ENCODE measurements at places on chromosomes 16 and 17.

- peak overlapping the region; percentile 75 for H3K27ac ChIP-seq
- H3K4me1 ChIP-seq = peaks cover 8% of the 10 kb centered on the region
- no peak for DNase-seq
- no peaks in the 10 kb centered on the region for H3K36me3 ChIP-seq
These were observed 580 bp downstream of the TANC2 start for GRCh38 chr17:62966426-62967204.

- H3K36me3 ChIP-seq = peaks cover 4% of the 10 kb centered on the region
- no peak for DNase-seq
- peak overlapping the region; percentile 73 for H3K4me3 ChIP-seq
- peak overlapping the region; percentile 93 for H3K27ac ChIP-seq
- peaks cover 33% of the 10 kb centered on the region for H3K27me3 ChIP-seq
These were observed 488 bp downstream of the HOXB9 start for GRCh38 chr17:48625495-48626244.

- H3K27me3 ChIP-seq = no peaks in the 10 kb centered on the region
- peaks cover 31% of the 10 kb centered on the region for H3K4me1 ChIP-seq
- peak overlapping the region; percentile 55 for H3K27ac ChIP-seq
- H3K4me3 ChIP-seq = no peak overlapping the region
- no peaks in the 10 kb centered on the region for H3K36me3 ChIP-seq
These were observed 112.1 kb downstream of the UTP18 start for GRCh38 chr17:51372345-51373004.

GRCh38 chr17:35022536-35023063 is 40.9 kb downstream of the RFFL start:
- H3K36me3 ChIP-seq = peaks cover 18% of the 10 kb centered on the region
- no peak overlapping the region for H3K27ac ChIP-seq
- H3K27me3 ChIP-seq = no peaks in the 10 kb centered on the region
- H3K4me1 ChIP-seq = peaks cover 6% of the 10 kb centered on the region

- no peaks in the 10 kb centered on the region for H3K27me3 ChIP-seq
- H3K27ac ChIP-seq = no peak overlapping the region
- peaks cover 3% of the 10 kb centered on the region for H3K4me1 ChIP-seq
- H3K36me3 ChIP-seq = no peaks in the 10 kb centered on the region
- H3K4me3 ChIP-seq = no peak overlapping the region
- DNase-seq = no peak
These were observed 291.0 kb downstream of the SNX29 start for GRCh38 chr16:12267491-12267890.

GRCh38 chr16:26898200-26898599 is 168.5 kb upstream of the C16orf82 start:
- H3K27ac ChIP-seq = no peak overlapping the region
- H3K27me3 ChIP-seq = no peaks in the 10 kb centered on the region
- no peaks in the 10 kb centered on the region for H3K4me1 ChIP-seq

DNA sequence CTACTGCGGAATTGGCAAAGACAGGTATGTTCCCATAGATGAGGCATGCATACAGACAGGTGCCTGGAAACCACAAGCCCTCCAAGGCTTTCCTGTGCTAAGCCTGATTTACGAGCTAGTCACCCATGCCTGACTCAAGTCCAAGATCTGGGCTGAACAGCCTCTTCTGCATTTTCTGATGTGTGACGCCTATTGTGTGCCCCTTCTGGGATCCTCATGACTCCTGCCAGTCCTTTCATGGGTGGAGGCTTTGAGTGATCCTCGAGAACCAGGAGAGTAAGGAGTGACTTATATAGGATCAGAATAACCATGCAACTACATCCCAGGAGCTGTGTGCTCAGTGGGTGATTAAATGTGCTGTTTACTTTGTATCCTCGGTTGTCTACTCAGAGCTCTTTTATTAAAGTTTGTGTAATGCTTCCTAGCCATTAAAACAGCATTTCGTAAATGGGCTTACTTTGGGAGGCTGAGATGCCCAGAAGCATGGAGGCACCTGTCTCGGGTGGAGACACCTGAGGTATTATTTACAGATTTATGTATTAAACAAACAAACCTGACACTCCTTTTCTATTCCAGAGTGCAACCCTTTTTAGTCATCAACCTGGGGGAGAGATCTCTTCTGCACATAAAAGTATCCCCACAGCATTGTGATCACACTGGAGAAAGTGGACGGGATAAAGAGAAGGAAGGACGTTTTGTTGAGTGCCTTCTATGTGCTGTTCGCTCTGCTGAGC is 373.0 kb upstream of the DYNLRB2 start:
- no peak overlapping the region for H3K27ac ChIP-seq
- no peaks in the 10 kb centered on the region for H3K36me3 ChIP-seq
- DNase-seq = no peak
- H3K4me1 ChIP-seq = no peaks in the 10 kb centered on the region

DNA sequence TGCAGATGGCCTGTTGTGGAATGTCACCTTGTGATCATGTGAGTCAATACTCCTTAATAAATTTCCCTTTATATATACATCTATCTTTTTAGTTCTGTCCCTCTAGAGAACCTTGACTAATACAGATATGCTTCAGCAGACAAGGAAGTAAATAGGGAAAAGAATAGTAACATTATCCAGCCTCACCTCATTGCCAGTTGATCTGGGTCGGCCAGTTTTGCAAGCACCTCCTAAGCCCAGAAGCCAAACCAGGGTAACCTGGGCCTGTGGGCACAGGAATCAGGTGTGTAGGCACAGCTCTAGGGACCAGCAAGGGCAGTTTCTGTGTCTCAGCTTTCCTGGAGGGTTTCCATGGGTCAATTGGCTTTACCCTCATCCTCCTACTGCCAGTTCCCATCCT is 11.9 kb upstream of the CCL17 start:
- H3K4me1 ChIP-seq = peaks cover 2% of the 10 kb centered on the region
- H3K36me3 ChIP-seq = no peaks in the 10 kb centered on the region
- no peaks in the 10 kb centered on the region for H3K27me3 ChIP-seq
- H3K27ac ChIP-seq = no peak overlapping the region
- DNase-seq = no peak
- H3K4me3 ChIP-seq = no peak overlapping the region

GRCh38 chr16:2777903-2778629 is 986 bp upstream of the ELOB start:
- H3K27ac ChIP-seq = peak overlapping the region; percentile 98
- no peak for DNase-seq
- H3K4me3 ChIP-seq = peak overlapping the region; percentile 89
- H3K36me3 ChIP-seq = peaks cover 24% of the 10 kb centered on the region
- peaks cover 3% of the 10 kb centered on the region for H3K27me3 ChIP-seq
- peaks cover 45% of the 10 kb centered on the region for H3K4me1 ChIP-seq

- peaks cover 4% of the 10 kb centered on the region for H3K4me1 ChIP-seq
- no peaks in the 10 kb centered on the region for H3K27me3 ChIP-seq
- no peak overlapping the region for H3K4me3 ChIP-seq
- no peak overlapping the region for H3K27ac ChIP-seq
- no peak for DNase-seq
These were observed 8.8 kb upstream of the KRT31 start for GRCh38 chr17:41406205-41406604.

- H3K27me3 ChIP-seq = no peaks in the 10 kb centered on the region
- peaks cover 100% of the 10 kb centered on the region for H3K36me3 ChIP-seq
- DNase-seq = no peak
- no peak overlapping the region for H3K4me3 ChIP-seq
These were observed 30.3 kb downstream of the TSC2 start for GRCh38 chr16:2078096-2078495.

GRCh38 chr17:72136692-72137091 is 15.9 kb downstream of the SOX9 start:
- no peak for DNase-seq
- H3K4me3 ChIP-seq = no peak overlapping the region
- no peak overlapping the region for H3K27ac ChIP-seq
- H3K4me1 ChIP-seq = no peaks in the 10 kb centered on the region
- H3K27me3 ChIP-seq = no peaks in the 10 kb centered on the region

DNA sequence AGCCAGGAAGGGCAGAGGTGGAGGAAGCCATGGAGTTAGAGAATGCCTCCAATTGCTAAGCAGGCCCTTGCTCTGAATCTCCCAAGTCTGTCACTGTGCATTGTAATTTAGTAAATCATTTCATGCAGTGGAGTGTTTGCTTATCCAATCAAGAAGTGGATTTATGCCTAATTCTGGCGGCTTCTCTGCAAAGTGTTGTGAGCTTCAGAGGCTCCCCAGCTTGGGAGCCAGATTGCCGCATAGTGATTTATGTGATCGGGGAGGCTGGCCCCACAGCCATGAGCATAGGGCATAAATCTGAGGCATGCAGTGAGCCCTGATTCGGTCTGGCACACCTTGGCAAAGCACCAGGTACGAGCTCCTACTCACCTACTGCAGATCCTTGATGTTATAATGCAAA is 520.8 kb downstream of the HS3ST4 start:
- H3K4me3 ChIP-seq = no peak overlapping the region
- H3K27ac ChIP-seq = no peak overlapping the region
- H3K36me3 ChIP-seq = no peaks in the 10 kb centered on the region
- no peak for DNase-seq
- H3K4me1 ChIP-seq = no peaks in the 10 kb centered on the region

- H3K4me3 ChIP-seq = peak overlapping the region; percentile 46
- H3K27ac ChIP-seq = no peak overlapping the region
- H3K4me1 ChIP-seq = peaks cover 79% of the 10 kb centered on the region
- DNase-seq = peak; percentile 62
- peaks cover 43% of the 10 kb centered on the region for H3K36me3 ChIP-seq
These were observed 2.3 kb downstream of the BAIAP2 start for GRCh38 chr17:81037026-81037797.

GRCh38 chr16:68229431-68230175 is 6.3 kb downstream of the ESRP2 start:
- H3K36me3 ChIP-seq = peaks cover 26% of the 10 kb centered on the region
- no peak overlapping the region for H3K4me3 ChIP-seq
- H3K27ac ChIP-seq = no peak overlapping the region
- peak; percentile 39 for DNase-seq
- H3K4me1 ChIP-seq = no peaks in the 10 kb centered on the region

DNA sequence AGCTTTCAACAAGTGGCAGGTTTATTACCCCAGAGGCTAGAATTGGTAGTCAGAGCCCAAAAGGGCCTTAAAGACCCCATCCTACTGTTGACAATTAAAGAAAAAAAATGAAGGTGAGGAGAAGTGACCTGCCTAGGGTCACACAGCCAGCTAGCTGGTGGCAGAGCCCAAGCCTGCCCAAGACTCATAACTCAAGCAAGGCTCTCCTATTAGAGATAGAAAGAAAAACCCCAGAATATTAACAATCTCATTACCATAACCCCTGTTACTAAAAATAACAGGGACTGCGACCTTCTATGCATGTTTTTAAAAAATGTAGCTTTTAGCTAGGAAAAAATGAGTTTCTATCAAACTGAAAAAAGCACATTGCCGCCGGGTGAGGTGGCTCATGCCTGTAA is 14.0 kb downstream of the HSPB9 start:
- no peak for DNase-seq
- H3K27me3 ChIP-seq = no peaks in the 10 kb centered on the region
- peaks cover 3% of the 10 kb centered on the region for H3K36me3 ChIP-seq
- H3K4me1 ChIP-seq = peaks cover 36% of the 10 kb centered on the region

- H3K4me3 ChIP-seq = no peak overlapping the region
- H3K4me1 ChIP-seq = peaks cover 18% of the 10 kb centered on the region
- no peak for DNase-seq
- H3K27ac ChIP-seq = no peak overlapping the region
These were observed 29.5 kb upstream of the MED9 start for GRCh38 chr17:17447264-17447663.

DNA sequence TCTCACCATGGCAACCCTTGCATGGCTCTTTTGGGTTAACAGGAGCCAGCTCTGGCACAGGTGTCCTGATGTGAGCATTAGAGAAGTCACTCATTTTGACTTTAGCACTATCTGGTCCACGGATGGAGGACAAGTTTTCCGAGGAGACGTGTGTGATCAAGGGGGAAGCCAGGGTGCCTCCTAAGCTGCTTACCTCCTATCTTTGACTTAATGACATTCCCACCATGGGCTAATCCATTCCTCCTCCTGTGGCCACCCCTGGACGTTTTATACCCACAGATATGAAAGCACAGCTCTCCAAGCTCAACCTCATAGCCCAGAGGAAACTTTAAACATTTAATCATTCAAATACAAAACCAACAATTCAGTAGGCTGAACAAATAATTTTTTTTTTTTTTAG is 18.8 kb downstream of the MPP2 start:
- H3K36me3 ChIP-seq = peaks cover 7% of the 10 kb centered on the region
- H3K4me3 ChIP-seq = no peak overlapping the region
- no peaks in the 10 kb centered on the region for H3K27me3 ChIP-seq
- no peaks in the 10 kb centered on the region for H3K4me1 ChIP-seq

DNA sequence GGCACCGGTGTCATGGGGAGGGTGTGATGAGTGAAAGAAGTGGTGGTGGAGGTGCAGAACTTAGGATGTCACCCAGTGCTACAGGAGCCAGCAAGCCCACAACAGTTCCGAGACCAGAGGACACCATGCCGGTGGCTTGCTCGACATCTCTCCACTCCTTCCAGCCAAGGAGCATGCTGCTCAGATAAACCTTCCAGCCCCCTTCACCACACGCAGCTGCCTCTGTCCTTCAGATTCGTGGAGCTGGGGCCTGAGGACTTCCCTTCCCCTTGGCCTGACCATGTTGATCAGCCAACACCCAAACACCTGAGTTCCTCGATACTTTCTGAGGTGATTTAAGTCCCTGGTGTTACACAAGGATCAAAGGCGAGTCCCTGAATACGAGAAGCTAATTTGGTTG is 188.8 kb upstream of the FOXF1 start:
- no peak for DNase-seq
- no peaks in the 10 kb centered on the region for H3K36me3 ChIP-seq
- peaks cover 8% of the 10 kb centered on the region for H3K4me1 ChIP-seq
- peaks cover 4% of the 10 kb centered on the region for H3K27me3 ChIP-seq
- H3K27ac ChIP-seq = no peak overlapping the region

DNA sequence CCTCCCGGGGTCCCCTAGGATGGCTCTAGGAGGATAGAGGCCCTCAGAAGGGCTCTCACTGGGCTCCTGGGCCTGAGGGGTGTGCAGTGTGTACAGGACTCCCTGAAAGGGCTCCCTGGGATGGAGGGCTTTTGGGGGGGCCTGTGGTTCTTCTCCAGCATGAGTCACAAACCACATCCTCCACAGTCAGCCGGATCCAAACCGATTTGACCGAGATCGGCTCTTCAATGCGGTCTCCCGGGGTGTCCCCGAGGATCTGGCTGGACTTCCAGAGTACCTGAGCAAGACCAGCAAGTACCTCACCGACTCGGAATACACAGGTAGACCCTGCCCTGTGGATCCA is 4.5 kb downstream of the TRPV2 start:
- peaks cover 4% of the 10 kb centered on the region for H3K36me3 ChIP-seq
- no peaks in the 10 kb centered on the region for H3K27me3 ChIP-seq
- H3K4me1 ChIP-seq = peaks cover 14% of the 10 kb centered on the region
- no peak overlapping the region for H3K4me3 ChIP-seq
- no peak overlapping the region for H3K27ac ChIP-seq

- peaks cover 35% of the 10 kb centered on the region for H3K36me3 ChIP-seq
- H3K4me3 ChIP-seq = no peak overlapping the region
- no peak for DNase-seq
These were observed 21.6 kb downstream of the NDE1 start for GRCh38 chr16:15671530-15672117.
